ENCODE measurements at places on chromosomes 6 and 20.

GRCh38 chr6:39822846-39823815 lies 31.0 kb downstream of the DAAM2 start:
- no peak for DNase-seq

GRCh38 chr6:14726816-14727493 lies 518.9 kb upstream of the JARID2 start:
- no peak for DNase-seq

DNA sequence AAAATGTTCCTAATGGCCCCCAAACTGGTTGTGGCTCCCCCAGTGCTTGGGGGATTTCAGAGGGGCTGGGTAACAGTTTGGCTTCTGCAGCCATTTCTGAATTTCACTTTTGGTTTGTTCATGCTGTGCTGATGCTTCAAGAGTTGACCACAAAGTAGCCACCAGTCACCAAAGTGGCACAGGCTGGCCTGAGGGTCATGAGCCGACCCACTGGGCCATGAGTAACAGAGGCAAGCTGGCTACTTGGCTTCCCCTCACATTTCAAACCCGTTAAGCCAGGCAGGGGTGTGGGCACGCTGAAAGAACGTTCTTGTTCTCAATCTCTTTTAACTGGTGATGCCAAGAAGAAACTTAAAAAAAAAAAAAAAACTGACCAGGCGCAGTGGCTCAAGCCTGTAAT lies 15.1 kb upstream of the NXT1 start:
- no peak for DNase-seq

DNA sequence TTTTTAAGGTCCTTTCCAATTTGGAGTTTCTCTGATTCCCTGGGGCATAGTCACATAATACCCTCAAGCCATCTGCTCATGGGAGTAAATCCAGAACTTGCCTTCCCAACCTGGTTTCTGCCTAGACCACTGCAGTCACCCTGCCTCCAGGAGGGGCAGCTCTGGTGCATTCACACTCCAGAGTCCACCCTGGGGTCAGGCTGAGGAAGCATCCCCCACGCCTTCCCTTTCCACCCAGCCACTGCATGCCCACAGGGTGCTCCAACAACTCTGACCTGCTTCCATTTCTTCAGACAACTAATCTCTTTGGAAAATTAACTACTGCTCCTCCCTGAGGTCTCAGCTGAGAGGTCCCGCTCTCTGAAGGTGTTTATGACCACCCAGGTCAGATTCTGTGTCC lies 211.4 kb upstream of the RIN2 start:
- no peak for DNase-seq

DNA sequence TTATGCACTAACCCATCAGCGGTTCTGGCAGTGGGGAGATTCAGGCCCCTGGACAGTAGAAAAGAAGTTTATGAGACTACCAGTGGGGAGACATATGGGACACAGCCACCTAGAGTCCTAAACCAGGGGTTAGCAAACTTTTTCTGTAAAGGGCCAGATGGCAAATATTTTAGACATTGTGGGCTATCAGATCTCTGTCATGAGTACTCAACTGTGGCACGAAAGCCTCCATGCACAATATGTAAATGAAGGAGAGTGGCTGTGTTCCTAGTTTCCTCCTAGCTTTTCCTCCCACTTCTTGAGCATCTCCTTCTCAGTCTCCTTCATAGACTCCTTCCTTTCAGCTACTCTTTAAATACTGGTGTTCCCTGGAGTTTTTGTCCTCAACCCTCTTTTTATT lies 3.3 kb upstream of the HLA-DMA start:
- no peak for DNase-seq

DNA sequence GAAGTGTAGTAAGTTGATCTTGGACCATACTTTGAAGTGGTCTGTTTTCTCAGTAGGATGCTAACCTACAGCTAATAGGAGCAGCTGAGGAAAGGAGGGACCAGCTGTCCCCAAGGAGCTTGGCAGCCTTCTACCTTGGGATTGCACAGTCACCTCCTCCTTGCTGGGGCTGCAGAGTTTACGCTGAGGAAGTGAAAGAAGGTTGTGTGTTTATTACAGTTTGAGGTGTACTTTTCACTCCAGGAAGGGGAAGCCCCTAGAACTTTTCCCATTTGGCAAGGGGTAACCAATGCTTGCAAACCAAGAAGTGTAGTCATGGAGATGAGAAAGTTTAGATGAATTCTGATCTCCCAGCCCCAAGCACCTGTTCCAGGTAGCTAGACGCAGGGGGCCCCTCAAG lies 58.8 kb downstream of the BMP6 start:
- DNase-seq = no peak

- DNase-seq = no peak
These were observed 106.9 kb downstream of the JPH2 start for GRCh38 chr20:44080064-44080463.

DNA sequence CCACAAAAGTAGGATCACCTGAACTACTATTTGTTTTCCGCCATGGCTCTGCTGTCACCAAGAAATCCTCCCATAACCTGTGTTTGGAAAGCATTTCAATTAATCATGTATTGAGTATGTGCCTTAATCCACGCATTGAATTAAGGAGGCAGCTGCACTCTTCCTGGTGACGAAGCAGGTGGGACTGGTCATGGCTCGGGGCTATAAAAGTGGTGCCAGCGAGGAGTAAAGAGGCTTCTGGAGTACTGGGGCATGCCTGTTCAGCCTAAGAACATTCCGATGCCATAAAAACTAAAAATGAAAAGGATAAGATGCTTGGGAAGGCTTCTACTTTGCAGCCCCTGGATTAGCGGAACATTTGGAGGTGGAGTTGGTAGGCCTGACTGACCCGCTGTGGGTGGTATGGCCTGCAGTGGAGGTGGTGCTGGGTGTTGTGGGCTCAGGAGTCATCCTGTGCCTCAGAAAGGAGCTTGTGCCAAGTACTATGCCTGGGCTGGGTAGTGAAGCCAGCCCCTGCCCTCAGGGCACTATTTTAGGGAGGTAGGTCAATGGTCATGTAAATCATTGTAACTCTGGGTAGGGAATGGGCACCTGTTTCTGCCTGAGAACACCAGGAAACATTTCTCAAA lies 110.5 kb downstream of the B3GAT2 start:
- DNase-seq = no peak

DNA sequence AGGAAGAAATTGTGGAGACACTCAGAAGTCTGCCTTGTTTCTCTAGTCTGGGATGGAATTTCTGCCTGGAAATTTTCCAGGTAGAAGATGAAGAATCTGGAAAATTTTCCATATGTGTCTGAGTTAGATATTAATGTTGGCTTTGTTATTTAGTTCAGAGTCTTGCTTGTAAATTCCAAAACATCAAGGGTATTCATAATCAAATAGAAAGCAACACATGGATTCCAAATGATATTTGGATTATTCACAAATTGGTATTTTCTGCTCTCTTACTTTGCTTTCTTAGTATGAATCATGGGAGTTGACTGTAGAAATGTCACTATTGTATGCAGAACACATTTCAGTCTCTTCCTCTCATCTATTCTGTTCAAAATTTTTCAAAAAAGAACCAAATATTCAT lies 116.0 kb downstream of the GRIK2 start:
- DNase-seq = no peak

- no peak for DNase-seq
These were observed 150.7 kb upstream of the BTBD3 start for GRCh38 chr20:11766961-11767360.

GRCh38 chr6:38322138-38322537 lies 317.6 kb downstream of the BTBD9 start:
- no peak for DNase-seq

DNA sequence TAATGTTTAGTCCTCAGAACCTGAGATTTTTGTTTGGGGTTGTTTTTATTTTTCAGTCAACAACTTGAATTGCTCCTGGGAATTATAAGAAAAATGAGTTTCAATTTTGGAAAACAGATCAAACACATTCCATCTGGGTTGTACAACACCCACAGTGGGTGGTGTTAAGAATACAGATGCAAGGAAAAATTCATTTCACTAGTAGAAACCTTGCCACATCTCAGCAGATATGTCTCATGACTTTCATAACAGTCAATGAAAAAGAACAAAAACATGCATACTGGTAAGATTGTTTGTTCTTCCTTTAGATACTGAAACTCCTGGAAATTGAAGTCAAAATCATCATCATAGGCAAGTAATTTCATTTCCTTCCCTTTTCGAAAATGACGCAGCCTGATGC lies 78.9 kb downstream of the MOXD1 start:
- no peak for DNase-seq

GRCh38 chr6:99002831-99003230 lies 55.1 kb upstream of the FBXL4 start:
- no peak for DNase-seq

- DNase-seq = no peak
These were observed 99.3 kb downstream of the BMP5 start for GRCh38 chr6:55776113-55776512.

DNA sequence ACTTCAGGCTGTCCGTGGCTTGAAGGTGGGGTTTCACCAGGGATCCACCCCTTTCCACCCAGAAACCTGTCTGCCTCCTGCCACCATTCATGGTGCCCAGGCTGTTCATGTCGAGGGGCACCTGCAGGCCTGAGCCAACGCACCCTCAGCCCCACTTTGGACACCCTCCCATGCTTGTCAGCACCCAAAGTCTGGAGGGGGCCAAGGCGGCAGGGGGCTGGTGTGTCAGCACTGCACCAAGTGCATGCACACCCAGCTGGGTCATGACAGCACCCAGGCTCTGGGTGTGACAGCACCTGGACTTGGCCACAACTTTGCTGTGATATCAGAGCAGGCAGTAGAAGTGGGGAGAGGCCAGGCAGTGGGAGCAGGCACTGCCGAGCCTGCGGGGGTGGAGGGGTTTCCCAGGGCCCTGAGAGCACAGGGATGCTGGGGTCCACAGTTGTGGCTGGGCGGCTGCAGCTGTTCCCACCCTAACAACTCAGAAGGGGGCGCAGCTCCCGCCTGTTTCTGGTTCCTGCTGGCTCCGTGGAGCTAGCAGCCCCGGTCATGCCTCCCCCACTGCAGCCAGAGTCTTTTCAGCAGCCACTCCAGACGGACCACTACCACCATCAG lies 33.3 kb upstream of the GRM4 start:
- DNase-seq = no peak

- no peak for DNase-seq
These were observed 541.5 kb downstream of the CD83 start for GRCh38 chr6:14658886-14659561.

GRCh38 chr6:14500809-14501208 lies 383.2 kb downstream of the CD83 start:
- no peak for DNase-seq

DNA sequence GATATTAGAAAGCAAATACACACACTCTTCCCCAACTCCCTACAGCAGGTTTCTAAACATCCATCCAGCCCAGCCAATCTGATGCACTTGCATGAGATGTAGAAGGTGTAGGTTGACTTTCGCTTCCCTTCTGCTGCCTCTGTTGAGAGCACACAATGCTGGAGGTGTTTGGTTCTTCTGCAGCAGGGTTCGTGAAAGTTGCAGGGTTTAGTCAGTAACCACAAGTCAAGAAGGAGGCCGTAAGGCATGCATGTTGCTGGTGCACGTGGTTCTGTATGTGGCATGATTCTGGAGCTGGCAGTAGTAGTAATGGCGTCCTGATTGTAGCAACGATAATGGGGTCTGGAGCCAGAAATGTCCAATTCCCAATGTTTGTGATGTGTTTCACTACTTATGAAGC lies 53.0 kb downstream of the DEK start:
- DNase-seq = peak; percentile 55

DNA sequence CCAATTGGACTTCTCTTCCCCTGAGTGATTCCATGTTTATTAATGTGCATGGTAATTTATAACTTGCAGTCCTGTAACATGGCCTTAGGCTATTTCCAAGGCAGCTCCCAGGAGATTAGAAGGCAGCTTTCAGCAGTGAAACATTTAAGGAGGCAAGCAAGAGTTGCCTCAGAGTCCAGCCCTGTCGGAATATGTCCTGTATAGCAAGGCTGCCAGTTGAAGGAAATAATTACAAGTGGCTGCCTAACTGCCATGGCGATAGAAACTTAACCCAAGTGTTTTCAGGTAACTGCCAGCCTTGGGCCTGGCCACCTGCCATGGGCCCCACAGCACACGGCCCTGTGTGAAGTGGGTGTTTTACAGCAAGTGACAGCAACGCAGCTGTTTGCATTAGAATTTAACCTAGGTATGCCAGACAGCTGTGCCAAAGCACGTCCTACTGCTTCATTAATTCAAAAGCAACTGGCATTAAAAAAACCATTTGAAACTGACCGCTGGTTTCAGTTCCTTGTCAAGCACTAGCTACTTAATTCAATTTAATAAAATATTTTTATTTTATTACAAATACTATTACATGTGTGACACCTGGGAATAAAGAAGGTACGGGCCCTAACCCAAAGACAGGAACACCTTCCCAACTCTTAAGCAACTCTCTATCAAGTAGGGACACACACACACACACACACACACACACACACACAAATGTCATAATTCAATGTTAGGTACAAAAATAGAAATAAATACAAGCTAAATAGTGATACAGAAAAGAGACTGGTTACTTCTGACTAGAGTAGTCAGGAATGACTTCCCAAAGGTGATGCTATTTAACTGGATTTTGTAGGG lies 151.8 kb upstream of the HEY2 start:
- DNase-seq = no peak

- no peak for DNase-seq
These were observed 123.5 kb downstream of the TCP11 start for GRCh38 chr6:35017411-35018181.

- no peak for DNase-seq
These were observed 391.8 kb downstream of the ARHGAP18 start for GRCh38 chr6:129317931-129318820.

GRCh38 chr6:4128748-4129147 lies 6.6 kb downstream of the ECI2 start:
- no peak for DNase-seq
